ENCODE measurements at places on chromosomes 3 and 15. TPM values are rescaled to one million over a fixed set of nuclear protein-coding genes. Genes with fewer than 3 reads are reported as not detected.

DNA sequence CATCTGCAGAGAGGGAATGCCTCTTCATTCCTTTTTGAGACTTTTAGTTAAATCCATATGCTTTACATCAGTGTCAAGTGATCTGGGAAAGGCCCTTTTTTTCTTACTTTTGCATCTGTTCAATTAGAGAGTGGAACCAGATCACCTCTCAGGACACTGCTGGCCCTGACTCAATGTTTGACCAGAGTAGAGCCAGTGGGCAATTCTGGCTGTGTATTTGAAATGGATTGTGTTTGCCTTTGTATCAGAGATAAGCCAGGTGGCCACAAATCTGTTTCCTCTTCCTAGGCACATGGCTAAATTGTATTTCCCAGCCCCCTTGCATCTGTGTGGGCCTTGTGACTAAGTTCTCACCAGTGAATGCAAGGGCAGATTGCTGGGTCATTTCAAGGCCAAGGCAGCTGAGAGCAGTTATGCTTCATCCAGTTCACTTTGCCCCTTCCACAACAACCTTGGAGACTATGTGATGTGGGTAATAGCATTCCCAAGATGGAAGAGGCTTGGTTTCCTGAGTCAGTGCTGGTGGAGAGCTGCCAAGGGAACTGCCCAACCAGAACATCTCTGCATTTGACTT is 75.6 kb upstream of the CACNA2D3 start:
- no peak for DNase-seq

DNA sequence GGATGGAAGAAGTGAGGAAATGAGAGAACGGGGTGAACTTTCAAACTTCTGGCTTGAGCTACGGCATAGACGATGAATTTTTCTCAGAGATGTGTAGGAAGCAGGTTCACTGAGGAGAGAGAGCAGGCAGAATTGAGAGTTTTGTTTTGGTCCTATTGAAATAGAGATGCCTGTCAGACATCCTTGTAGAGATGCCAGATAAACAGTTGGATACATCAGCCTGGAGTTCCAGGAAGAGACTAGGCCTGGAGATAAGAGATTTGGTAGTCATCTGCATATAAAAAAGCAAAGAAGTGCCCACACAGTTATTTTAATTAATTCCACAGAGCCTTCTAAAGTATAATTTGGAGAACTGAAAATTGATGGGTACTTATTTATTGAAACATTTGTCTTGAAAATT is 495.6 kb downstream of the IL5RA start:
- DNase-seq: no peak

GRCh38 chr15:35545316-35545823 is 595 bp downstream of the DPH6 start:
- DNase-seq: peak; percentile 63

DNA sequence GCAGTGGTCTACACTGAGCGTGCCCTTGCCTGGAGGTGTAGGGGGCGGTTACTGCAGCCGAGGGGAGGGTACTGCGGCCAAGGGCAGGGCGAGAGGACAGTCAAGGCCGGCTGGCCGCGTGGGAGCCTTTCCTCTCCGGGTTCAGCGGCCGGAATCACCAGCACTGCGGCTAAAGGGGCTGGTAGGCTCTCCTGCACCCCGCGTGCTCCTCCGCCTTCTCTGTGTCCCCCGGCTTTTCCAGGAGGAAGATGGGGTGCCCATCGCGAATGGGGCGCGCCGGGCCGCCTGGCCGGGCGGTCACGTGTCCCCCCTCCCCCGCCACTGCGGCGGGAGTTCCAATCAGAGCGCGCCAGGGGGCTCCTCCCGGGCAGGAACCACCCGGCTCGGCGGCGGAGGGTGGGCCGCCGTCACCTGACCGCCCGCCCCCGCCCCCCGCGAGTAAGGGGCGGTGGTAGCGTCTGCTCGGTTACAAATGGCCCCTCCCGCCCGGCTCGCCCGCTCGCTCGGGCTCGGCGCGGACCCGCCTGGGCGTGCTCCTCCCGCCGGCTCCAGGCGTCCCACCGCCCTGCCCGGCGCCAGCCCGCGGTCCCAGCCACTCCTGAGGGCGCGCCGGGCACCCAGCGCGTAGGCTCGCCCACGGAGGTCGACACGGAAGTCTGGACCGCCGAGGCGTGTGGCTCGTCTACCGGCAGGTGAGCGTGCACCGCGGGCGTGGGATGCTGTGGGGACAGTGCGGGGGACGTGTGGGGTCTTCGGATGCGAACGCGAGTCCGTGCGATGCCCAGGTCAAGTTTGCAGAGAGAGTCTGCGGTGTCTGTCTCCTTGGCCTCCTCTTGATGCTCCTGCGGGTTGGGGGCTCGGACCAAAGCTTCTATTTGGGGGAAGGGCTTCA is 242.6 kb upstream of the TOPAZ1 start:
- DNase-seq: peak; percentile 55

Gene RLBP1
- not detected for total RNA-seq

- DNase-seq: no peak
These were observed 25.1 kb upstream of the HERC1 start for GRCh38 chr15:63858881-63859280.

Gene RTP1
- not detected for total RNA-seq

Gene LIPH
- 29.7 TPM for total RNA-seq

DNA sequence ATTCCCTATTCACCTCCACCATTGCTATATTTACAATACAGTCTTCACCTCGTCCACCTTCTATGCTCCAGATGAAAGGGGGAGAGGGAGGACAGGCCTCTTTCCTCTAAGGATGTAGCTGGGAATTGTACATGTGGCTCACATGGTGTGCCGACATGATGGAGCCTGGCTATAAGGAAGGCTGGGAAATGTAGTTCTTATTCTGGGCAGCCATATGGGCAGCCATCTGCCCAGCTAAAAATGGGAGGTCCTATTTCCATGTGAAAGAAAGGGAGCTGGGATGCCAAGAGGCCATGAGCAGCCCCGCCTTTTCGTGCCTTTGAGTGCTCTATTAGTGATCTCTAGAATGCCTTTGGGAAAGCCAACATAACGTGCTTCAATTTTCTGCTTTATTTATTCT is 27.1 kb upstream of the MGLL start:
- no peak for DNase-seq

DNA sequence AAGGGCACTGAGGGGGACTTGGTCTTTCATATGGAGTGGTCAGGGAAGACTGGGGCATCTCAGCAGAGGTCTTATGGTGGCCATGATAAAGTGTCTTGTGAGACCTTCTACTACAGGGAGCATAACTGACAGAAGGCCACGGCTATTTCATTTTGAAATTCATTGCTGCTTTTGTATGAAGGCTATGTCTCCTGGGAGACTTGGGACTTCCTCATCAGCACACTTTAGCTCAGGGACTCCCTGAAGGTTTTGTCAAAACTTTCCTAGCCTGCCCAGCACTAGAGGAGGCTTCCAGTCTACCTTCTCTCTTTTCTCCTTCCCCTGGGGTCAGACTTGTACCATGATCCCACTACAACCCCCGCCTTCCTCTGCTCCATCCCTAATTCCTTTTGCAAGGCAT is 77.2 kb upstream of the RASGRF1 start:
- no peak for DNase-seq

- DNase-seq: no peak
These were observed 217.0 kb upstream of the TLE3 start for GRCh38 chr15:70314688-70315087.

DNA sequence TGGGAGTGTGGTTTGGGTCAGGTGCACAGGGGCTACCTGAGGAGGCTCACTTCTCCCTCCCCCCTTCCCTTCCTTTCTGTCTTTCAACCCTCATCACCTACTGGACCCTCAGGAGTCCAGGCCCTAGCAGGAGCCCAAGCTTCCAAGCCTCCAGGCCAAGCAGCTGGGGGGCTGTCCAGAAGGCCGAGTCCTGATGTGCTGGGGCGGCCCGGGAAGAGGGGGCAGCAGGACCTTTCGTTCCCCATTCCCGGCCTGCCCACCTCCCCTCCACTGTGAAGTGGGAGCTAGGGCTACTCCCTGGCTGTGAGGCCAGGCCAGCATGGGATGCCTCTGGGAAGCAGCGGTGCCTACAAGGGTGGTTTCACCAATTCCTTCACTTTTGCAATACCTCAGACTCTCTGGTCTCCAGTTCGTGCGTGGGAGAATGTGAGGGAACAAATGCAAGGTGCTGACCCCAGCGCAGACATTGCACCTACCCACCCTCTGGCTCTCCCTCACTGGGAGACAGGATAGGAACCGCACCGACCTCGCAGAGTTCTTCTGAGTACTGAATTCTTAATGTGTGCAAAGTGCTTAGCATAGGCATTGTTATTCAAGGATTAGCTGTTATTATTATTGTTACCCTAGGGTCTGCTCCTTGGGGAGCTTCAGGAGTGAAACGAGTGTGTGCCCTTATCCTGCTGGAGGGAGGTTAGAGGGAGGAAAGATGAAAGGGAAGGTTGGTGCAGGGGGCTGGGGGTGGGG is 2.5 kb downstream of the EPHB3 start:
- DNase-seq: no peak

Gene ADAMTS9
- 11.7 TPM for total RNA-seq

GRCh38 chr15:77564341-77564740 is 68.4 kb downstream of the LINGO1 start:
- no peak for DNase-seq

DNA sequence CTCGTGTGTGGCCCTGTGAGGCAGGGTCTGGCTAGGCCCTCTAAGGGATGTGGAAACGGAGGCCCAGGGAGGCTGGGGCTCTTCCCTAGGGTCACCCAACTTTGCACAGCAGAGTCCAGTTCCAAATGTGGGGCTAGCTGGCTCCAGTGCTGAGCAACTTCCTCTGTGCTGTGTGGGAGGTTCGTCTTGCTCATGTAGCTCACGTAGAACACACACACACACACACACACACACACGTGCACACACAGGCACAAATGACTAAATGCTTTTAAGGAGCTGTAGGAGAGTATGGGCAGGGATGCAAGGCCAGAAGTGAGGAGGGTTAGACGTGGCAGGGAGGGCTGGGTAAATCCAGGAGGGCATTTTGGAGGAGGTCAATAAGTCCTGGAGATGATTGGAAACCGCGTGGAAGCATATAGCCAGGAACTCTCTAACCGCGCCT is 213.8 kb downstream of the RPLP1 start:
- peak; percentile 59 for DNase-seq

DNA sequence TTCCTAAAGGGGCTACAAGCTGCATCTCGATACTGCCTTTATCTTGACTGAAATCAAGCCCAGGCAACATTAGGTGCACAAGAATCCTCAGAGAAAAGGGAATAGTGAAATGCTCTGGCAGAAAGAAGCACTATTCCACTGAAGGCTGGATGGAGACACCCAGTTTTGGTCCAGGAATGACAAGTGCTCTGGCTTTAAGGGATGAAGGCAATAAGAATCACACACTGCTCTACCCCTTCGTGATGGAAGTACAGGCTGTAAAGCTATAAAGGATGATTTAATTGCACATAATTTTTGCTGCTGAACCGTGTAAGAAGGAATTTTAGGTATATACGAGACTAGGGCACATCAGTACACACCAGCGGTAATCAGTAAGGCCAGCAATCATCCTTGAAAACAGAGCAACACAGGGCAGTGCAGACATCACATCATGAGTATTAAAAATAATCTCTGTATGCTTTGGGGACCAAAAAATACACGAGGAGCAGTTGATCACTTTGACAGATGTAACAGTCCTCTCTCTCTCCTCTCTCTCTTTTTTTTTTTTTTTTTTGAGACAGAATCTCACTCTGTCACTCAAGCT is 414.6 kb upstream of the TBL1XR1 start:
- DNase-seq: no peak

GRCh38 chr15:79028411-79028964 is 62.1 kb downstream of the RASGRF1 start:
- DNase-seq: peak; percentile 13

DNA sequence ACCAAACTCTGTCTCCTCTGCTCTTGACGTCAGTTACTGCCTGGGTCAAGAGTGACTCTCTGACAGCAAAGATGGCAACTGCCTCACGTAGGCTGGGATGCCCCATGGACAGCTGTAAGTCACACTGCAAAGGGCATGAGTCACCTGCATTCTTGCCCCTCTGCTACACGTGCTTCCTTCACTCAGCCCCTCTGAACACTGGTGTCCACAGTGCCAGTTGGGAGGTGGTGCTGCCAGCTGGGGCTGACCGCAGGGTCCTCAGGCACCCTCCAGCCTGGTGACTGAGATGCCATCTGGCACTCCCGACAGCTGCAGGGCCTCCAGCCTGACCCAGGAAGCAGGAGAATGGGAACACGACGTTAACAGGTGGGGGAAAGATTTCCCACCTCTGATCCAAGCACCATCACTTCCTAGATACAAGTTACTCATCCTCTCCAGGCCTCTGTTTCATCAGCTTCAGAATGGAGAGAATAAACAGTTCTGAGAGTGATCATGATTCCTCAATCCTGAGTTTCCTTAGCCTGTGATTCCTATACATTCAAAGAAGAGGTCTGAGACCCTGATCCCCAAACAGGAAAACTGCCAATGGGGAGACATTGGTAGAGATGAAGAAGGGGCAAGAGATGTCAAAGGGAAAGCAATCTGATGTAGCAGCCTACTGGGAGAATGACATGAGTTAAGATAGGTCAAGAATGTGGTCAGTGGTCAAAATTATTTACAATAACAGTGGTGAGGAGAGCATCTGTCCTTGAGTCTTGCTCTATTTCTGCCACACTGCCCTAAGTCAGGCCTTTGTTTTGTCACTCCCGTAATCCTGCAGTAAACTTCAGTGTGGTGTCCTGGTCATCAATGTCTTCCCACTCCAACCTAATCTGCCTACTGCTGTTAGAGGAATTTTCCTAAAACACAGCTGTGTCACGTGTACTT is 86.1 kb upstream of the BCL6 start:
- no peak for DNase-seq

DNA sequence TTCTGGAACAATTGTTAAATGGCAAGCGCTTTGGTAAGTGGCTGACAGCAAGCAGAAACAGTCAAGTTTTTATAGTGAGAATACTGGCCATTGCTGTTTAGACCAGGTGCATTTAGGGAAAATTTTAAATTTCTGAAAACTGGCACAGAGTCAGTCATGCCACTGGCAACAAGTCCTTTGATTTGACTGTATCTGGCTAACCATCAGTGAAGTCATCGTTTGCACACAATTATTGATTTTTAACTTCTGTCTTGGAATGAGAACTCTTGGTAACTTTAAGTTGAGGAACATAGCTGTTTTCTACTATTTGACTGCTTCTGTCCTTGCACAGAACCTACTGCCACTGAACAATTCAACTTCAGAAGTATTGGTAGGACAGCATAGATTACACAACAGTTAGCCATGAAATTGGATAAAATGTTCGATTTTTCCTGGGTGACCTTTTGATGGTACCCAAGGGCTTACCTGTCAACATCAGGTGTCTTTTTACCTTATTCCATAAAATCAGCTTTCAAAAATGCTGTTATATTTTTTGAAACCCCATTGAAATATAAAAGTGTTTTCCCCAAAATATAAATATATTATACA is 225.0 kb downstream of the PDZRN3 start:
- no peak for DNase-seq

- DNase-seq: no peak
These were observed 31.9 kb downstream of the CEP63 start for GRCh38 chr3:134517791-134518190.

DNA sequence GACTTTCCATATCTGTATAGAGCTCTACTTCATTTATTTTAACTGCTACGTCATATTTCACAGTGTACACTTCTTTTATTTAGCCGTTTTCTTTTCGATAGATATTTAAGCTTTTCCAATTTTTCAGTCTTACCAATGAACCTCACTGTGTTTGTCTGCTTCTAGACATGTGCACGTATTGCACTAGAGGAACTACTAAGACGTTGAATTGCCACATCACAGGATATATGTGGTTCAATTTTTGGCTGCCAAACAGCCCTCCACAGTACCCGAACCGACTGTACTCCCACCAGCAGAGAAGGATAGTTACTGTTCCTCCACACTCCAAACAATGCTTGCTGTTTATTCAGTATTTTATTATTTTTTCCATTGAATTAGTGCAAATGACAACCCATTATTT is 2.0 kb downstream of the NR1I2 start:
- DNase-seq: no peak

Gene YEATS2
- total RNA-seq: 29.0 TPM
